ENCODE measurements at places on chromosomes 2 and 18. TPM values are rescaled to one million over a fixed set of nuclear protein-coding genes. Genes with fewer than 3 reads are reported as not detected.

- no peak for DNase-seq
Measured at GRCh38 chr2:86372133-86372532, 34.7 kb upstream of the REEP1 start.

- no peak for DNase-seq
Measured at GRCh38 chr18:47632970-47633635, 297.4 kb downstream of the SMAD2 start.

- no peak for DNase-seq
Measured at GRCh38 chr18:74149878-74150277, 1.6 kb downstream of the TIMM21 start.

DNA sequence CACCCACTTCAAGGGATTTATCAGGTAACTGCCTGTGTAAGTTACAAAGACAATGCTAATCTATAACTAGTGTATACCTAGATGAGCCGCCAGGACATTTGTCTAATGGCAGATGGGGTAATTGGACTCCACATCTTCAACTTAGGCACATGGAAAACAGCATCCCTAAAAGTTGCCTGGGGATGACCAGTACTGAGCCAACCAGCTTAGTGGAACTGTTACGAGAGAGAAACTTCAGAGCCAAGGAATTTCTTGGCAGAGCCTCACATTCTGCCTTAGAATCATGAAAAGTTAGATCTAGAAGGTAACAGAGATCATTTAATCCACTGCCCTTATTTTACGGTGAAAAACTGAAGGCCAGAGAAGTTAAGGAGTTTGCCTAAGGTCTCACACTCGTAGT, 15.5 kb upstream of the CLASP1 start:
- DNase-seq, result no peak

- no peak for DNase-seq
Measured at GRCh38 chr2:40179801-40180200, 272.1 kb downstream of the SLC8A1 start.

GRCh38 chr2:43171789-43172188, 54.6 kb downstream of the ZFP36L2 start:
- no peak for DNase-seq

DNA sequence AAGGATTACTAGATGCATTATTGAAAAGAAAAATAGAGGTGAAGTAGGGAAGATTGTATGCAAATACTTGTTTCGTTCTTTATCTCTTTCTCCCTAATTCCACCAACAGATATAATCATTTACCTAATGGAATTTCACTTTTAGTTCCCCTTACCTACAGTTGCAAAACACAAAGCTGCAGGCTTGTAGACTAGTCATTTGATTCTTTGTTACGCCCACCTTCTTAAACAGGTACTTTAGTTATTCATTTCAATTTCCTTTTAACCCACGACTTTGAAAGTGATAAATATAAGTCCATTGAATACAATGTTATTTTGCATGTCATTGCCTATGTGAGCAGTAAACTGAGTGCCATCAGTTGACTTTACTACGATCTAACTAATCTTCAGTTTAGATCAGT, 3.9 kb upstream of the HRH4 start:
- no peak for DNase-seq

GRCh38 chr2:229370509-229370908, 99.4 kb upstream of the PID1 start:
- no peak for DNase-seq

DNA sequence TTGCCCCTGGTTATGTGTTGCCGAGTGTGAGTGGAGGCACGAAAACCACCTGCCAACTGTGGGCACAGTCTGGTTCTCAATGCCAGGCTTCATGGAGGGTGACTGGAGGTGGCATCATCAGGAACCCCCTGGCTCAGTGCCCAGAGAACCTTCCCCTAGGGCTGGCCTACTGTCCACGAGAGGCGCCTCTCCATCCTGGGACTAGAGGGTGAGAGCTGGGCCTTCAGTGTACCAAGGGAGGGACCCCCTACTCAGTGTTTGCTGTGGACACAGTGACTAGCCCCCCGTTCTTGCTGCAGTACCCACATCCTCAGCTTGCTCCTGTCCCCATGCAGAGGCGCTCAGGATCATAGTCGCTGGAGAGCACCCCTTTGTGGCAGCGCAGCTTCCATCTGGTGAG, 202.6 kb downstream of the HDAC4 start:
- DNase-seq, result no peak

- DNase-seq, result no peak
Measured at GRCh38 chr18:52636536-52636935, 296.5 kb downstream of the DCC start.

DNA sequence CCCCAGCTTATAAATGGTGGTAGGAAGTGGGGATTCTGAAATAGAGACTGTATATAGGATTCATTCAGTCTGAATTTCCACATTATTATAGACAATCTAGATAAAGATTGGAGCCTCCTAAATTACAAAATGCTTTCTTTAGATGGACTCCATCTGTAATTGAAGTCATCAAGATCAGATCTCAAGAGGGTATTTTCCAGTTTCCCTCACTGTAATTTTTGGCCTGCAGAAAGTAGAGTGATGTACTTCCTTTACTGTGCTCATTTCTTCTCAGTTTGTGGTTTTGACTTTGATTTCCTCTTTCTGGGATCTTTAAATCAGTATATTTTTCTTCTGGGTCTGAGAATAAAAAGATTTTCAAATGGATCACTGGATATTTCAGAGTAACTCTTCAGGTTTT, 7.2 kb downstream of the BABAM2 start:
- no peak for DNase-seq

The CROCC2 gene
- total RNA-seq, result 0.26 TPM

The CLEC4F gene
- not detected for total RNA-seq

The ZNF521 gene
- total RNA-seq, result not detected

Data from bronchial epithelial cell (primary cell).